ENCODE measurements at places on chromosomes 12 and 14. TPM values are rescaled to one million over a fixed set of nuclear protein-coding genes. Genes with fewer than 3 reads are reported as not detected.

The ARHGEF40 gene
- 2.7 TPM for total RNA-seq

The MAP3K9 gene
- total RNA-seq = 14.3 TPM

The KLRK1 gene
- not detected for total RNA-seq

The C3AR1 gene
- not detected for total RNA-seq

The VRTN gene
- not detected for total RNA-seq
